NCI-H524 treated with DMSO at 0.1 percent for 48 hours (cell line): ENCODE measurements at places on chromosomes 3 and 15.

- no peak for DNase-seq
Observed at GRCh38 chr15:75151214-75152128, 50.2 kb upstream of the C15orf39 start.

DNA sequence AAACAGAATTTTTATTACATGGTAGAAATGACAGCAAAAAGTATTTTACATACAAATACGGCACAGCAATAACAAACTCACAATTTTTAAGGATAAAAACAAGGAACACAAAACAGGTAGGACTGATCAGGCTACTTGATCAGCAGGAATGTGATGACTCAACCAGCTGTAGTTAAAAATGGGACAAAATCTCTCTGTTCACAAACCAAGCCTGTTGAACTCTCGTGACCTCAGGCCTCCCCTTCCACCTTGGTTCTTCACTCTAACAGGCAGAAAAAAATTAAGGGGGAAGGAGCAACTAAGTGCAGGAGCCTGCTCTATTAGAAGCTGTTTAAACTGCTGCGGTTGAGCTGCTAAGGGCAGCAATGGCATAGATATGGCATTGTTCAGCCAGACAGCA is 18.7 kb downstream of the FBXL22 start:
- no peak for DNase-seq

DNA sequence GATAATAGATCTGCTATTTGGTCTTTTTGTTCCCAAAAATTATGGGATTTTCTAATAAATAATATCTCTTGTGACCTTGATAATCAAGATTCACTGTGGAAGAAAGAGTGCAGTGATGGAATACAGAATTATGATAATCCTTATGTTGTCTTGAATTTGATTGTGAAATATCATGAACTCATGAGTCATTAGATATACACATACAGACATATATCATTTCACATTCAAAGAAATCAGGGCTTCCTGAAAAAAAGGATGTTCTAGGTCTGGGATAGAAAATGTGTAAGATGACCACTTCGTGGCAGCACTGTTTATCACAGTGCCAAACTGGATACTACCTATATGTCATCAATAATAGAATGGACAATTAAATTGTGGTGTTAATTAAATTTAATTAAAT is 97.7 kb downstream of the DPH6 start:
- DNase-seq = no peak

DNA sequence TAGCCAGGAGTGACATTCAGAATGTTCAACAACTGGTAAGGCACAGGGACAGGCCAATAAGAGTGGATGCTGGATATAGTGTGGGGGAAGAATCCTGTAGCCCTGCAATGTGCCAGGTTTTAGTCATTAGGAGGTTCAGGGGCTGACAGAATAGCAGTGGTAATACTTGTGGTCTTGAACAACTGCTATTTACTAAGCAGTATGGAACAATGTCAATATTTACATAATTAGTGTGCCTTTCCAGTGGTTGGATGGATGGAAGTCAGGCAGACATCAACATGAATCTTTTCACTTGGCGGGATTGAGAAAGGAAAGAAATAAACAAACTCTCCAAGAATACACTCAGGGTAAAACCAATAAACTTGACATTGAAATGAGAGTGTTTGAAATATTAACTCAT is 55.1 kb downstream of the OTOL1 start:
- DNase-seq = no peak

DNA sequence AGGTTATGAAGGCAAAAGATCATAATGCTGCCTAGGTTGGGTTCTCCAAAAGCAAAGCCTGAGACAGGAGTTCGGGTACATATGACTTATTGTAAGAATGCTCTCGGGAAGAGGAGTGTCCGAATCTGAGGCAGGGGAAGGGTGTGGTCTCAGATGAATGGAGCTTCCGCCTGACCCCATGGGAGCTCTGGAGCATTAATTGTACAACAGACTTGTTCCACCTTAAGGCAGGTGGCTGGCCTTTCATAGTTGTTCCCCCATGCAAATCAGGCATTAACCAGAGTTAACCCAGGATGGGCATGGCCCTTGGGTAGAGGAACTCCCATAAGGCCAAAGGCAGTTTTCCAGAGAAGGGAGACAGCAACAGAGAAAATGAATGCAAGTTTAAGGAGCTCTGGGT is 170.6 kb downstream of the MYRIP start:
- no peak for DNase-seq

GRCh38 chr3:146163584-146163983 is 2.6 kb upstream of the PLOD2 start:
- no peak for DNase-seq

DNA sequence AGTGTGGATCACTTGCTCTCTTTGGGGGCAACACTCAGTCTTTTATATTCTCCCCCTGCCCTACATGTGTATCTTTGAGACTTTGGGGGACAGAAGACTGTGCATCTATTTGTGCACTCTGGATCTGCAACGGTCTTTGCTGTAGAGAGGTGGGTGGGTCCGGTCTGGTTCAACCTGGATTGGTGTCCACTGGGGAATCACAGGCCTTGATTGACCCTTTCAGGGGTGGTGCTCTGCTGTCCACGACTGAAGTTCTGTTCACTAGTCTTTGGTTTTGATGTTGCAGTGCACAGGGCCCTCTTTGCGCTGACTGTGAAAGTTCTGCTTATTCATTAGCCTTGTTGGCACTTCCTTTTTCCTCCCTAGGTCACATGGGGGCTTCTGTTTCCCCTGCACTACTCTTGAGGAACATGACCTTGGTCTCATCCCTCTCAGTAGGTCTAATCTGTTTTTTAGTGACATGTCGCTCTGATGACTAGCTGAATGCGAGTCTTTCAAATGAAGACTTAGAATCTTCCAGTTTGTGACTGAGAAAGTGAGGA is 284.2 kb downstream of the SV2B start:
- no peak for DNase-seq

DNA sequence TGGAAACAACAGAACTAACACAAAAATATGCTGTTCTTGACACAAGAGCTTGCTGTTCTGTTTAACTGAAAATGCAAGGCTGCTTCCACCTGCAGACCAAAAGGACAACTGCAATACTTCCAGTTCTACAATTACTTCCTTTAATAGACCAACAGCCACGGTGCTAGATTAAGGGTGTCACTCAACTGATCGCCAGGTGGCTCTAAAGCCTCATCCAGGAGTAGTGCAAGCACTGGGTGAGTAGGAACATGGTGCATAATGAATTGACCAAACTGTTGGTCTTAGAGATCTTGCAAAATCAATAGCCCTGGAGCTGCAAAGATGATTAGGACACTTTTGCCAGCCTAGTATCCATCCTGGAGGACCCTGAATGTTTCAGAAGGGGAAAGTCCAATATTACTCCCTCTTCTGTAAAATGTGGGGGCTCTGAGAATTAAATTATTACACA is 3.6 kb upstream of the CLDN16 start:
- DNase-seq = peak; percentile 82

DNA sequence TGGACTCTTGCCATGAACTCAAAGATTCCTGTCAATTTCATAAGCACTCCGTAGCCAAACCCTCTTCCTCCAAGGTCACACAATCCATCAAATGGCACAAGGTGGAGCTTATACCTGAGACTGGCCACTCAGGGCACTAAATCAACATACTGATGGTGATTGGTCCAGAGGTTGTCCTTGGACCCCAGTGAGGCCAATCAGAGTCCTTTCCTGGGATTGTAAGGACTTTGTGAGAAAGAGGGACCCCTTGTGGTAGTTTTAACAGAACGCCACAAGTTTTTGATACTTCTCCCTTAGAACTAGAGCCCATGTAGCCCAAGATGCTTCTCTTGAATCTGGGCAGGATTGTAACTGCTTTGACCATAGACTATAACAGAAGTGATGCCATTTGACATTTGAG is 44.4 kb upstream of the LARS2 start:
- DNase-seq = no peak

DNA sequence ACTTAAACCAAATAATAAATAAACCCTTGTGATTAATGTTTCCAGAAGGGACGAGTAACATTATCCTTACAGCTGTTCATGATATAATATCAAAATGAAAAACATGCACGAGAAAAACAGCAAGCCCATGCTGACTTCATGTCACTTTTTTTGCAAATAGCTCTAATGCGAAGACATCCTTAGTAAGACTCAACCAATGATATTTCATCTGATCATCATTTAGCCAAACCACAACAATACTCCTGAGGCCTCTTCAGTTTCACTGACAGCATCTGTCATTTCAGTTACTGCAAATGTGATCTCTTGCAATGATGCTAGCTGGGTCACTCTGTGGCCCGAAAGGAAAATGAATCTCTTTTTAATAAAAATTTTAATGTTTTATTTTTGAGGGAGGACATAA is 74.0 kb downstream of the POLR2M start:
- peak; percentile 49 for DNase-seq

GRCh38 chr15:71400294-71400693 is 285.0 kb downstream of the THSD4 start:
- DNase-seq = no peak

GRCh38 chr3:170780955-170781354 is 89.0 kb downstream of the RPL22L1 start:
- DNase-seq = no peak
